Epithelial cell of esophagus (primary cell): ENCODE measurements at places on chromosomes 1 and 21.

DNA sequence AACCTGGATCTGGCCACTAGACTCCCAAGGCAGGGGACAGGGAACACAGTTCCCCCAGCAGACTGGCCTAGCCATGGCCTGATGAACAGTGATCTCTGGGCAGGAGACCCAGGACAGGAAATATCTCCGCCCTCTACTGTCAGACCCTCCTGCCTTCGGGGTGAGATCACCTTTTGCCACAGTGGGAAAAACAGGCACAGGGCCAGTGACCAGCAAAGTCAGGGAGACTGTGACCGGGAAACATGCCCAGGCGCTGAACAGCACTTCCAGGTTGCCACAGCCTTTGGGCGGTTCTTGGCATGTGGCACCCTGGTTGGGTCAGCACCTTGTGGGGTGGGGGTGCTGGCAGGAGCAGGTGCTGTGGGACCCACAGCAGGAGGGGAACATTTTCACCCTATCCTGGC, 8.9 kb upstream of the ZNF669 start:
- DNase-seq = peak; percentile 23

- no peak for DNase-seq
Measured at GRCh38 chr1:19682901-19683300, 18.2 kb downstream of the HTR6 start.

GRCh38 chr1:165924117-165924516, 96.7 kb downstream of the UCK2 start:
- DNase-seq = no peak

DNA sequence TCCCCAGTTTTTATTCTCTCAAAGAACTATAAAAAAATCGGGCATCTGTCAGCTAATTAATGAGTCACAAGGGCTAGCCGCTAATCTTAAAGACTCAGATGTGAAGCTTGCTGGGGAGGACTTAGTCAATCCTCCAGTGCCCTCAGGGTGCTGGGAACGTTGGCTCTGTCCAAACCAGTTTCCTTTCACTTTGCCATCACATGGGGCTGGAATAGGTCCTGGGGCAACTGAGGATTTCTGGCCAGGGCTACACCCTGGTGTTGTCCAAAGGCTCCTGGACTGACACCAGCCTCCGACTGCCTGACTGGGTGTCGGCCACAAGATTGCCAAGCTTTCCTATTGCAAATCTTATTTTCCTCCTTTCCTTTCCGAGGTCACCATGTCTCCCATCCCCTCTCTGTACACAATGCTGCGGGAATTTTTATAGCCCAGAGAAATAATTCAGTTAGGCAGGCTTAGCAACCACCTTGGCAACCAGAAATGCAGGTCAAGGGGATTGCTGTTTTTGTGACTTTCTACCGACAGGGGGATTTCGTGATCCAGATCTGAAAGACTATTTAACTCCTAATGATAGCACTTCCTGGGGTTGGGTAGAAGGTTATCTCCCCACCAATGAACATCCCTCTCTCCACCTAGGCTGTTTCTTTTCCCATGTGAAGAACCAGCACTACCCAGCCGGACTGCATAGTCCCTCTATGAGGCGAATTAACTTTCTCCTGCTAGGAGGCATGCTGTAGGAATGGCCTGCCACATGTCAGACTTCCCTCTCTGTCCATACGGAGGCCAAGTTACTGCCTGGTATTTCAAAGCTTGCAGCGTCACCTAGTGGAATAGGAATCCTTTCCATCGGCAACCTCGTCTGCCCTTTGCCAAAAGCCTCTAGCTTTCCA, 29.9 kb upstream of the CTBS start:
- DNase-seq = peak; percentile 98

DNA sequence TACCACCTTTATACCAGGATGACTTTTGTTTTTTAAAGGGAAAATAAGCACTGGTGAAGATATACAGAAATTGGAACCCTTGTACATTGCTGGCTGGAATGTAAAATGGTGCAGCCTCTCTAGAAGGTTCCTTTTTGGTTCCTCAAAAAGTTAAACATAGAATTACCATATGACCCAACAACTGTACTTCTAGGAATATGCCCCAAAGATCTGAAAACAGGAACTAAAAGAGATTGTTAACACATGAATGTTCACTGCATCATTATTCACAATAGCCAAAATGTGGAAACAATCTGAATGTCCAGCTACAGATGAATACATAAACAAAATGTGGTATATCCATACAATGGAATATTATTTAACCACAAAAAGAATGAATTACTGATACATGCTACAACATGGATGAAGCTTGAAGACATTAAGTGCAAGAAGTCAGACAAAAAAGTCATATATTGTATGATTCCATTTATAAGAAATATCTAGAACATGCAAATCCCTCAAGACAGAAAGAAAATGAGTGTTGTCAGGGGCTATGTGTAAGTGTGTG, 84.9 kb upstream of the DMRTA2 start:
- no peak for DNase-seq

- DNase-seq = no peak
Measured at GRCh38 chr1:21090463-21090862, 86.2 kb downstream of the EIF4G3 start.

DNA sequence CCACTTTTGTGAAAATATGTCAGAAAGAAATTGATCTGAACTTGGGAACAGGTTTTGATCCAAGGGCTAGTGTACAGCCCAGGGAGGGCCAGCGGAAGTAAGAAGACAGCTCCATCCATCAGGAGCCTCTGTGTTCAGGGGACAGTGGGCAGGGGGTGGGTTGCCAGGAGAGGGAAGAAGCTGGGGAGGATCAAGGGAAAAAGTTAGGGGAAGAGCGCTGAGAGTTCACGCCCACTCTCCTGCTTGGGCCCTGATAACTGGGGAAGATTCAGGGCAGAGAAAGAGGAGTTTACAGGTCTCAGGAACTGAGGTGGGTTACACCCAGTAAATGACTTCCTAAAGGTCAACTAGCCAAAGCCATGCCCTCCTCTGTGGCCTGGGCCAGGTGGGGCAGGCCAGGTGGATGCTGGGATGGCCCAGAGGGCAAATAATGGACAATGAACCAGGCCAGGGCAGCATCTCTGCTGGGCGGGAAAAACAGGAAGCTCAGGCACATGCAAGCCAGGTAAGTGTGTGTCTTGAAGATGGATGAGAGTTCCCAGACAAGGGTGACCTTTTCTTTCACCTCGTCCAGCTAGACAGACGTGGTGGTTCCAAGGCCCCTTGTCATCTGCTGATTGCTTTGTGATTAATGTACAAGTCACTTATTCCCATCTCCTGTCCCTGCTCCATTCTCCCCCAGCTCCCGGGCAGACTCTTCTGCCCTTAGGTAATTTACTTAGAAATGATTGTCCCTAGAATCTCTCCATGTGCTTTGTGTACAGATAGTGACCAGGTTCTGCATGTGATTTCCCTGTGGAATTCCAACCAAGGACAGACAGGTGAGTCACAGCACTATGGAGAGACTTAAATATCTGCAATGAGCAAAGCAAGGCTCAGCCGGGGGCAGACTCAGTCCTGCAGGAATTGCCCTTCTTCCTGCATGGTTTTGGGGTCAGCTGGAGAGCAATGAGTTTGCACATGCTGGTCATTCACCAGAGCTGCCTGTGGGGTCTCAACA, 57.0 kb downstream of the MDM4 start:
- DNase-seq = peak; percentile 67

GRCh38 chr1:182268669-182269068, 122.9 kb downstream of the GLUL start:
- DNase-seq = no peak

DNA sequence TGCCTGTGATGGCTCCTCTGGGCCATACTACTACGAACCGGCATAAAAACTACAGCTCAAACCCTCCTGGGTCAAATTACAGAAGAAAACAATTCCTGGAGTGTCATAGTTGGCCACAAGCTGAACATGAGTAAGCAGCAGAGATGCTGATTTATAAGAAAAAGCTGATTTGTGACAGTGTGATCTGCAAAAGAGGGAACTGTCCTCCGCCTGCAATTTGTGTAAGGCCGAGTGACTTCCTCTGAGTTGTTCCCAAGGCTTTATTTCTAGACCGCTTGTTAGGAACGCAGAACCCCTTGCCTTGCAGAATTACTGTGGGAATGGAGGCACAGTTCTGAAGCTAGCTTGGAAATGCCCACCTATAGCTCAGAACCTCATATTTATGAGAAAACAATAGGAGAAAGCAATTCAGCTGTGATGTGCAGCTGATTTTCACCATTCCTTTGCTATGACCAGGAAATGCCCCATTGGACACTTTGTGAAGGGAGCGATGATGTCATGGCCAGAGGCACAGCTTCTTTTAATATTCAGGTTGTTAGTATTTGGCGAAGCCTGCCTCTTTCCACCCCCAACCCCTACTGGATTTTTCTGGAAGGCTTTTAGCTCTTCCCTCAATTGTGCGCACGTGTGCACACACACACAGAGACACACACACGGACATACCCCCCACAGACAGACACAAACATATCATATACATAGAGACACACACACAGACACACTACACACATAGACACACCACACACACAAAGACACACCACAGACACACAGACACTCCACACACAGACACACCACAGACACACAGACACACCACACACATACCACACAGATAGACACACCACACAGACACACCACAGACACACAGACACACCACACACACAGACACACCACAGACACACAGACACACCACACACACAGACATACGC, 47.6 kb downstream of the IER5 start:
- peak; percentile 93 for DNase-seq

- DNase-seq = peak; percentile 48
Measured at GRCh38 chr1:46248122-46248920, 758 bp downstream of the RAD54L start.
